ENCODE measurements at places on chromosomes 2 and 18.
A peak's percentile ranks its signal among the peaks of the same experiment; 100 is the strongest.

DNA sequence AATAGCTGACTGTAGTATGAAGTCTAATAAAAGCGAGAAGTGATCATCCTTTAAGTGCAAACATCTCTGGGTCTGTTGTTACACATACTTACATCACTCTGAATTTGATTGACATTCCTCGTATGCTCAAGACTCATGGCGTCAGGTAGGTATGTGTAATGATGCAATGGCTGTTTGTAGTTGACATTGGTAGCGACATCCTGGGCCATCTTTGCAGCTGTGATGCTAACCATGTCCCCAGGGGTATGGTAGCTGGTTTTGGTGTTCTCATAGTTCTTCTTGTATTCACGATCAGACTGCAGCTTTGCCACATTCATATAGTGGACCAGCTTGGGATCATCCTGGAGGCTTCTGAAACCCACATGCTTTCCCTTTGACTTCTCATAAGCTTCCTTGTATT, 62.0 kb downstream of the NEB start:
- no peak for DNase-seq

- no peak for DNase-seq
Observed at GRCh38 chr2:101623031-101623521, 74.4 kb upstream of the MAP4K4 start.

GRCh38 chr2:236254001-236254400, 10.2 kb downstream of the ASB18 start:
- DNase-seq = no peak

DNA sequence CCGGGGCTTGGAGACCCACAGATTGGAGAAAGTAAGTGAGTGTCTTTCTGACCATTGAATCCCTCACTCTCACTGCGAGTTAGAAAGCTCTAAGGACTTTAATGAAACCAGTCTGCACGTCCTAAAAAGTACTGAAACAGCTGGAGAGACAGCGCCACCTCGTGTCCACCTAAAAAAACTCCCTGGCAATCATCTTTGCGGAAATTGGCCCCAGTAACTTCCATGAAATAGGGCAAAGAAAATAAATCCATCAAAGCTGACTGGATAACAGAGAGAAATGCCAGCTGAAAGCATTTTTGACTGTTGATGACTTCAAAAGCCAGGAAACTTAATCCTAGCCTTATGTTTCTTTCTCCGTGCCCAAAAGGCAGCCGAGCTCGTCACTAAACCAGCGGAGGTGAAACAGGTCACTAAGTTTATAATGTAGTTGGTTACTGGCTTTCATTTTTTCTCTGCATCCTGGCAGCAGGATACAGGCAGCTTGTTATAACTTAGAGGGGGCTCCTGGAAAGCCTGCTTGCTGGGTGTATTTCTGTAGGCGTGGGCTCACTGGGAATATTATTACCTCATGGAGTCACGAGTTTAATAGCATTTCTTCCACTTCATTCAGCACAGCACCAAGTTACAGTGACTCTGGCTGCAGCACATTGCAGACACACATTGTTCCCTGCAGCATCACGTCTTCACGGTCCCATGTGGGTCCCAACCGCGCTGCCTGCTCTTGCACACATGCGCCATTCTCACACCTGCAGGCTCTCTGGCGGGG, 266.5 kb downstream of the HRH4 start:
- DNase-seq = peak; percentile 78

DNA sequence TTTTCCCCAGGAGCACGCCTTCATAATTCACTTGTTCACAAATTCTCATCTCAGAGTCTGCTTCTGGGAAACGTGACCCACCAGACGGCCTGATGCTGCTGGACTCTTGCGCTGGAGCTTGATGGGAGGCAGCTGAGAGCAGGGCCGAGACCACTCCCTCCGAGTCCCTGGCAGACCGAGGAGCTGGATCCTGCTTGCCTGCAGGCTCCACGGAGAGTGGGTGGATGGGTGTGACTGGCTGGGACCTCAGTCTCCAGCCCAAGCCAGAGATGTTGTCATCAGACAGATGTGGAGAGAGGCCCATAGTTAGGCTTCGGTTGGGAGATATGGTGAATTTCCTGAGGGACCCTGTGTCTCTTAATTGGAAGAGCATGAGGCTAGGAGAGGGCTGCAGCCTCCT, 76.4 kb downstream of the TSN start:
- no peak for DNase-seq

DNA sequence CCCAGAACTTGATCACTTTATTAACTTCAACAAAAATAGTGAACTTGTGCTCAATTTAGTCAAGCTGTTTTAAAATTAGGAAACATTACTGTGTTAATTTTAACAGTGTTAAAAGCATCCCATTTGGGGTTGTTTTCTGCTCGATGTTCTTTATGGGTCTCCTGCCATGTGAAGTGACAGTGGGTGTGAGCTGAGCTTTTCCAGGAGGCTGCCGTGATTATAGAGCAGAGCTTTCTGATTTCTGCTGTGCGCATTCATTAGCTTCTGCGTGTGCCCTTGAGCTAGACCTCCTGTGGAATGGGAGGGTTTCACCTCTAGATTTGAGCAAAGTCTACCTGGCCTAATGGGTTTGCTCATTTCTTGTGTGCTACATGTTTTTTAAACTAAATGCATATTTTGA, 121.5 kb downstream of the WDSUB1 start:
- DNase-seq = no peak

GRCh38 chr18:3151399-3152264, 68.1 kb downstream of the MYOM1 start:
- no peak for DNase-seq

- DNase-seq = no peak
Observed at GRCh38 chr2:140122001-140122400, 1341.8 kb upstream of the NXPH2 start.

DNA sequence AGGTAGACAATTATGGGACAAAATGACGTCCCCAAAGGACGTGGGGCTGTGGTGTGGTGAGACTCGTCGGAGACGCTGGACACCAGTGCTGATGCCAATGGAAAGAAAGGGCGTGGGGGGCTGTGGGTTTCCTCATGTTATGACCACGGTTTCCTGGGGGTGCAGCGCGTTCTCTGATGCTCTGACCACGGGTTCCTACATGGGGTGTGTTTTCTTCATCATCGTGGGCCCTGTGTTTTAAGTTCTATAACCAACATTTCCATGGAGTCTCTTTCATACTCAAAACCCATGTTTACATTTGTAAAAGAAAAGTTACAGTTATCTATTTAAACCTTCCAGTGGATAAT, 141.6 kb downstream of the RTP5 start:
- DNase-seq = no peak

- no peak for DNase-seq
Observed at GRCh38 chr2:28355521-28356094, 37.0 kb upstream of the FOSL2 start.

- DNase-seq = no peak
Observed at GRCh38 chr2:196413821-196414274, 225.7 kb upstream of the CCDC150 start.

DNA sequence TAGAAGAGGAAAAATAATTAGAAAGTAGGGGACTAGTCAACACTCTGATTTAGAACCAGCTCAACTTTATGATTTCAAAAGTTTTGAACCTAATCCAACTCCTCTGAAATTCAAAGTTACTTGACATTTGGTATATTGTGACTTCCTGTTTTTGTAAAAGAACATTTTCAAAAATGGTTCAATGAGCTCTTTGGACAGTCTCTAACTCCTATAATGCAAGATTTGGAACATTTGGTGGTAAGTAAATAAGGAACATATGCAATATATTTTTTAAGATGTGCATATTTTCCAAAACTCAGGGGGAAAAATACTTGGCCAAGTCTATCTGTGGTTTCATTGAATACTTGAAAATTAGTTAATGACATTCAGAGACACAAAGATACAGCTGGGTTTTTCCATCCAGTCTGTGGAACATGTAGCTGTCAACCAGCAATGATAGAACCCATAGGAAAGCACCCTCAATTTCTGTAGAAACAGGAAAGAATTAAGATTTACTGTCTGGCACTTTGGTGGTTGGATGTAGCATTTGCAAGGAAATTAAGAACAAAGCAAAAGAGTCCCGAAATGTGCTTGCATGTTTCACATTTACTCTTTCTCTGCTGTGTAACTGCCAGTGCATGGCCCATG, 17.0 kb upstream of the ANKRD44 start:
- DNase-seq = no peak

GRCh38 chr2:60408811-60409530, 144.5 kb downstream of the BCL11A start:
- DNase-seq = no peak
